ENCODE measurements at places on chromosomes 4 and X.

DNA sequence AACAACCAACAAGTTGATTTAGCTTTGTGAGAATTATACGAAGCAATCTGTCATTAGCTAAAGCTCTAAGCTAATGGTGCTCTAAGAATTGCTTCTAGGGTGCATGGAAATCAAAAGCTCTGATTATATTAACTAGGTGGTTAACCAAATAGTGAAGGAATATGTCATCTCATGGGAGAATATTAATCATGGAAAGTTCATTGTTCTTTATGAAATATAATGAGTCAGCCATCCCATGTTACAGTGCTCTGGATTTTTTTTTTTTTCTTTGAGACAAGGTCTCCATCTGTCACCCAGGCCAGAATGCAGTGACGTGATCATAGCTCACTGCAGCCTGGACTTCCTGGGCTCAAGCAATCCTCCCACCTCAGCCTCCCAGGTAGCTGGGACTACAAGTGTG lies 10.5 kb downstream of the DCAF8L2 start:
- DNase-seq, result no peak

GRCh38 chr4:79609817-79610216 lies 201.8 kb upstream of the GK2 start:
- DNase-seq, result no peak

DNA sequence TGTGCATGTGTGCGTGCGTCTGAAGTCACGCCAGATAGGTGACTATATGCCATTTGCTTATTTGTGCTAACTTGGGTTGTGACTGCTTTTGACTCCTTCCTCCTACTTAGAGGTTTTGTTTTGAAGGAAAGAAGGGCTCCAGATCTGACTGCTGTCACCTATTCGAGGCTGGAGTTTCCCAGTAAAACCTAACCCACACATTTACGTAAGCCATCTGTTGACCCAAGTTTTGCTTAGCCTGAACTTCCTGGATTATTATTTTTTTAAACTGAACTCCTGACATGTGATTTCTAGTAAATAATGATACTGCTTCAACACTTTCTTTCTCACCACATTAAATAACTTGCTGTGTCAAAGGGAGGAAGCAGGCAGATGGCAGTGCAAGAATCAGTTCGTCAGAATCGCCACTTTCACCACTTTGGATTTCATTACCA lies 41.5 kb downstream of the DTHD1 start:
- peak; percentile 28 for DNase-seq

GRCh38 chr4:140807491-140808252 lies 51.5 kb upstream of the TBC1D9 start:
- DNase-seq, result no peak

DNA sequence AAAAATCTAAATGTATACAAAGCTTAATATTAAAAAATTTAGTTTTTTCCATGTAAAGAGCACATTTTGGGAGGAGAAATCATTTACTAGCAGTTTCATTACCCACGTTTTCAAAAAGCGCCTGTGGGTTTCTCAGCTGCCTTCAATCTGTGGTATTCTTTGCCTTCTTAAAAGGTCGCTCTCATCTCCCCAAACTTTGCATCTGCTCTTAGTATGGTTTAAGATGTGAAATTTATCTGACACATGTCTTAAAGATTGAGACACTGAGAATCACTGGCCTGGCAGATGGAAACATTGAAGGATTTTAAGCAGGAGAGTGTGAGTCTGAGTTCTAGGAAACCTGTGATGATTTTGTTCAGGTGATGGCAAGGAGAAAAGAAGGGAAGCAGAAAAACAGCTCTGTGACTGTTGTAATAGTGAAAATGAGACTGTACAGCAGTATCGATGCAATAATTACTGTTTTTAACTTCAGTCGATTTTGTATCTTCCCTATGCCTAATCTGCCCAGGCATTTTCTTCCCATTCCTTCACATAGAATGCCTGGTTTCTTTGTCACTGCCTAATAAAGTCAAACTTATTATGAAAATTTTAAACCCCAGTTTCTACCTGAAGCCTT lies 75.9 kb downstream of the PAQR3 start:
- DNase-seq, result no peak

DNA sequence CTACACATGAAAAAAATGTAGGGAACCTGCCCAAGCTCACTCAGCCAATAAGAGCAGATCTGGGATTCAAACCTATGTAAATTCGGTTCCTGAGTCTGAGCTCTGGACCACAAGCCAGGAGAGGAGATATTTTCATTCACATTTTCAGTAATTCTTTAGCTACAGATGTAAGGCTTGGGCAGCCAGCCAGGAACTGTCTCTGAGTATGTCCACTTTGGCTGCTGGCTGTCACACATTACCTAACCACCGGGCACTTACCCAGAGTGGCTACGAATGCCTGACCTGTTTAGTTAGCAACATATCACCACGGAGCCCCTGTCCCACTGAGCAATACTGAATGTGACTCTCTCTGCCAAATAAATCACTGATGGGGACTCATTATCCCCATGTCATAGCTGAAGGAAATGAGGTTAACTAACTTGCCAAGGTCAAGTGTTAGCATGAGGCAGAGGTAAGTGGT lies 15.3 kb downstream of the USP46 start:
- DNase-seq, result no peak

DNA sequence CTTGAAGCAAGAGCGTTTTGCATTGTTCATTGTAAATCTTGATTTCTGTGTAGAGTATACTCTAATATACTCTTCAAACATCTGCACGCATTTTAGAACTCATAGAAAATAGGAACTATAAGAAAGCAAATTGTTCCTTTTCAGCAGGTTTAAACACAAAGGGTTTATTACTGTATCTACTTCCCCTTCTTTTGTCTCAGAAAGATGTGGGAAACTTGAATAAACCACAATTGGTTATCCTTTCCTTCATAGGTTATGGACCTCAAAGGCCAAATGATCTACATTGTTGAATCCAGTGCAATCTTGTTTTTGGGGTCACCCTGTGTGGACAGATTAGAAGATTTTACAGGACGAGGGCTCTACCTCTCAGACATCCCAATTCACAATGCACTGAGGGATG lies 46.0 kb upstream of the GUCY1B1 start:
- DNase-seq, result no peak

GRCh38 chr4:15037923-15038541 lies 35.8 kb downstream of the CPEB2 start:
- no peak for DNase-seq

DNA sequence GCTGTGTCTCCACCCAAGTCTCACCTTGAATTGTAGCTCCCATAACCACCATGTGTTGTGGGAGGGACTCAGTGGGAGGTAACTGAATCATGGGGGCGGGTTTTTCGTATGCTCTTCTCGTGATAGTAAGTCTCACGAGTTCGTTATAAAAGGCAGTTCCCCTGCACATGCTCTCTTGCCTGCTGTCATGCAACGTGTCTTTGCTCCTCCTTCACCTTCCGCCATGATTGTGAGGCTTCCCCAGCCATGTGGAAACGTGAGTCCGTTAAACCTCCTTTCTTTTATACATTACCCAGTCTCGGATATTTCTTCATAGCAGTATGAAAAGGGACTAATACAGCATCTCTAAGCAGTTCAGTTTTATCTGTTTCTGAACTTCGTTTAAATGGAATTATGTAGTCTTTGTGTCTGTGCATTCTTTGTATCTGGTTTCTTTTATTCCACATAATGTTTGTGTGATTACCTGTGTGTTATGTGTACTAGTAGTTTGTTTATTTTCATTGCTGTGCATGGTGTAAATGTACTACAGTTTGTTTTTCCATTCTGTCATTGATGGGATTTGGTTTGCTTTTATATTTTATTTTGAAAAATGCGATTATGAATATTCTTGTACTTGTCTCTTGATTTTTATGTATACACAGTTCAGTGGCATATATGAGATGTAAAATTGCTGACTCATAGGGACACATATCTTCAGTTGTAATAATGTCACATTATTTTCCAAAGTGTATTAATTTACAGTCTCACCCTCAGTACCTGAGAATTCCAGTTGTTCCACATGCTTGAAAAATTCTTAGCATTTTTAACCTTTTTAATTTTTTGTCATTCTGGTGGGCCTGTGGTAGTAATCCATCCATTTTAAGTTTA lies 304.9 kb downstream of the GBA3 start:
- DNase-seq, result no peak

- DNase-seq, result no peak
Observed at GRCh38 chrX:129188231-129188630, 335.1 kb downstream of the SMARCA1 start.

- no peak for DNase-seq
Observed at GRCh38 chr4:62670514-62670913, 1470.4 kb downstream of the ADGRL3 start.

DNA sequence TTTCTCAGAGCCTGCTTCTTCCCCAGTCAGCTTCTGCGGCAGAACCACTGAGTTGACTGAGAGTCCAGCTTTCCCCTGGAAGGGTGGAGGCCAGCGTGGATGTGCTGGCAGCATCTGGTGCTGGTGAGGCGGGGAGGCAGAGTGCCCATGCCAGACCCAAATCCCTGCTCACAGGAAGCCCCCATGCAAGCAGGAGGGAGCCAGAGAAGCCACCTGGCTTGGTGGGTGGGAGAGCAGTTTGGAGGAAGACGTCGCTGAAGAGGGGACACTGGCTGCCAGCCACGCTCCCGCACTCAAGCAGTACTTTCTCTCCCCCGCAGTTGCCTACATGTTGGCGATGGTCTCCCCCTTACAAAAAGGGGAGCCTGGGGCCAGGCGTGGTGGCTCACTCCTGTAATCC lies 6.0 kb downstream of the PDZD4 start:
- no peak for DNase-seq

- DNase-seq, result no peak
Observed at GRCh38 chrX:34849371-34849770, 93.2 kb upstream of the FAM47B start.

GRCh38 chr4:3488820-3489219 lies 25.7 kb downstream of the DOK7 start:
- DNase-seq, result no peak

DNA sequence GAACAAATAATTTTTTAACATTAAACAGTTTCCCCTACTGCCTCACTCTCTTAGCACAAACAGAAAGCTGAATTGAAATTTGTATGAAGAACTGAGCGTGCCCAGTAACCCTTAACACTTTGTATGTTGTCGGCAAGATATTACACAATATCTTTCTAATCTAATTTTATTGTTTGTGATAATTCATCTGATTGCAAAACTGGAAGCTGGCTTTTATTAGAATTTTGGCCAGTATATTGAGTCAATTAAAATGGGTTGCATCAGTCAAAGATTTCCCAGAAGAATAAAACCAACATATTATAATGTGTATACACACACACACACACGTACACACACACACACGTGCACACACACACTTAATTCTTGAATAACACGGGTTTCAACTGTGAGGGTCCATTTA lies 2332.1 kb downstream of the PCDH7 start:
- DNase-seq, result no peak

DNA sequence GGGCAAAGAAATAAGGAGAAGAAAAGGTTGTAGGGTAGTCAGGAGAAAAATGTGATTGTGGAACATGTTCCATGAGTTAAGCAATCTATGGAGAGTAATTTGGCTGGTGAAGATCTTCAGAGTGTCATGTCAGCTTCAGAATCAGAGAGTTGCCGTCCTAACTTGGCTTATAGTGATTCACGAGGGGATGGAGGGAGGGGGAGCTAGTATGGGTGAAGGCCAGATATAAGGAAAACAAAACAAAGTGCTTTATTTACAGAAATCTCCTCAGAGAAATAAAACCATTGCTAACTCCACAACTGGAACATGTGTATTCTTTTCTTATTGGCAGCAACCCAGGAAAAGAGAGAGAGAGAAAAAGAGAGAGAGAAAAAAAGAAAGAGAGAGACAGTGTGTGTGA lies 256.5 kb upstream of the NRK start:
- no peak for DNase-seq

- DNase-seq, result no peak
Observed at GRCh38 chr4:138774940-138775339, 240.6 kb upstream of the NOCT start.

GRCh38 chr4:174494146-174494545 lies 28.1 kb downstream of the HPGD start:
- no peak for DNase-seq

DNA sequence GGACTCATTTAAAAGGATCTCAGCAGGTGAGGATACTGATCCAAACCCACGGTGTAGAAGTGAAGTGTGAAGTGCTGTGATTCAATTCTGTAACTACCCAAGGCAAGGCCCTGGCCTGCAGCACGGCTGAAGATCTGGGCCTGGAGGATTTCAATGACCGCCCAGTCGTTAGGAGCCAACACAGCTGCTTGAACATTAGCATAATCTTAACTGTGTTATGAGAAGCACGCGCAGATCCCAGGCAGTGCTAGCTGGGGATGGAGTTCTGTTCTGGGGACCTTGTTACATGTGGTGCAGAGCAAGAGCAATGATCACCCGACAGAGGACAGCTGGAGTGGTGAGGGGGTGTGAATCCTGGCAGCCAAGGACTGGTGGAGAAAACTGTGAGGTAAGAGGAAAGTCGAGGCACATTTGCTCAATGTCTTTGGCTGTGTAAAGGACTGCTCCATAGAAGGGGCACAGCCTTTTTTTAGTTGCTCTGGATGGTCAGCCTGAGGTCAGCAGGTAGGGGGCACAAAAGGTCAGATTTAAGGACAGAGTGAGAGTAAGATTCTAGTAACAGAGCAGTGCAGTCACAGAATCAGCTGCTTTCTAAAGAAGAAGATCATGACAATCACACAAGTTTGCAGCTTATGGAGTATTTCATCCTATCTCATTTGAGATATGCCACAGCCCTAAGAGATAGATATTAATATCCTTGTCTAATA lies 181.8 kb downstream of the DCLK2 start:
- no peak for DNase-seq

GRCh38 chr4:48041535-48042137 lies 25.1 kb downstream of the NIPAL1 start:
- DNase-seq, result peak; percentile 27

GRCh38 chr4:168221301-168221700 lies 97.3 kb downstream of the DDX60 start:
- no peak for DNase-seq

DNA sequence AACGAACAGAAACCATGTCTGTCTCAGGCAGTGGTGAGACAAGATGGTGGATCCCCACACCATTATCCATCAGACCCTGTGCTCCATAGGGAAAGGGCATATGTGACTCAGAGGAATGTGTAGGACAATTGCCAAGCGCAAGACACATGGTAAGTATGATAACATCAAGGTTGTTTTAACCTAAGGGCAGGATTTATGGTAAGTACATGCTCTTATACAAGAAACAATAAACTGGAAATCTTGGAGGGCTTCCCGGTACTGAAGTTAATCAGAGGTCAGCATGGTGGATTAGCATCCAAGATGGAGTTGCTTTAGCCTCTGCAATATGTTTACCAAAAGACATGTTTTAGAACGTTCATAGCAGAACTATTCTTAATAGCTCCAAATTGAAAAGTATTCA lies 355.0 kb downstream of the PPP1R2C start:
- no peak for DNase-seq

DNA sequence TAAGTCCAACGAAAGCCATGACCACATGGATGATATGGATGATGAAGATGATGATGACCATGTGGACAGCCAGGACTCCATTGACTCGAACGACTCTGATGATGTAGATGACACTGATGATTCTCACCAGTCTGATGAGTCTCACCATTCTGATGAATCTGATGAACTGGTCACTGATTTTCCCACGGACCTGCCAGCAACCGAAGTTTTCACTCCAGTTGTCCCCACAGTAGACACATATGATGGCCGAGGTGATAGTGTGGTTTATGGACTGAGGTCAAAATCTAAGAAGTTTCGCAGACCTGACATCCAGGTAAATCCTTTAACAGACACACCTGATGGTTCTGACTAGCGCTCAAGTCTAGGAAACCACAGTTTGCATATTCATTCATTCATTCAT lies 6.0 kb downstream of the SPP1 start:
- no peak for DNase-seq

Data from stimulated activated CD4-positive, alpha-beta T cell treated with anti-CD3 and anti-CD28 coated beads, Interleukin-15, amount 100 ng/mL, for 48 hours (primary cell).